AG08395 (cell line): ENCODE measurements at places on chromosomes 11 and 22.

DNA sequence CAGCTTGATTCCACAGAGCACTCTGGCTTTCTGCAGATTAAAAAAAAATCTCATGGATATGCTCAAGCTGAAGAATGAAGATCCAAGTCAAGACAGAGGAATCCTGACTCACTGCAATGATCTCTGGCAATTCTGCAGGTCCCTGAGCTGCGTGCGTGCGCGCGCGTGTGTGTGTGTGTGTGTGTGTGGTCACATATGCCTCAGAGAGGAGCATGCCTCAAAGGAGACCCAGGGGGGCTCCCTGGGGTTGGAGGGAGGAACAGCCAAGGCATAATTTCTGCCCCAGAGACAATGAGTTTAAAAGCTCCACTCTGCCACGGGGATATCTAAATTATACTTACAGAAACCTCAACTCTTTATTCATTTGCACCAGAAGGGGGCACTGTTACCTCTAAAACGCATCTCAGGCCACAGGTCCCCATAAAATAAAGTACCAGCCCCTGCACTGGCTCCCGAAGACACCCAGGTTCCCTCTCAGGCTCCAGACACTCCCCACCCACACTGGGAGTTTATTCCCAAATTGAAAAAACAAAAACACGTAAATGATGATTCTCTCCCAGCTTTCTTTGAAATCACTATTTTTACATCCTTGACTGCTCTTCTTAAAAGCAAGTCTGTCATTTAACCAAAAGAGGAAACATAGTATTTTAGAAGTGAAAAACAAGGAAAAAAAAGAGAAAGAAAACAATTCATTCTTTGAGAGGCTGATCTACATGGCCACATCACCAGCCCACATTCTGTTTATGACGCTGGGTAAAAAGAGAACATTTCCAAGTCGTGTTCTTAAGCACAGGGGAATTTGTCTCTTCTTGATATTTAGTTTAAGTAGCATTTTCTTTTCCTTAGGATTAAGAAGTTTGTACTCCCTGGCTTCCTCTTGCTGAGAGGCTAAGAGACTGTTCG lies 401.0 kb downstream of the LARGE1 start:
- peak; percentile 77 for DNase-seq

DNA sequence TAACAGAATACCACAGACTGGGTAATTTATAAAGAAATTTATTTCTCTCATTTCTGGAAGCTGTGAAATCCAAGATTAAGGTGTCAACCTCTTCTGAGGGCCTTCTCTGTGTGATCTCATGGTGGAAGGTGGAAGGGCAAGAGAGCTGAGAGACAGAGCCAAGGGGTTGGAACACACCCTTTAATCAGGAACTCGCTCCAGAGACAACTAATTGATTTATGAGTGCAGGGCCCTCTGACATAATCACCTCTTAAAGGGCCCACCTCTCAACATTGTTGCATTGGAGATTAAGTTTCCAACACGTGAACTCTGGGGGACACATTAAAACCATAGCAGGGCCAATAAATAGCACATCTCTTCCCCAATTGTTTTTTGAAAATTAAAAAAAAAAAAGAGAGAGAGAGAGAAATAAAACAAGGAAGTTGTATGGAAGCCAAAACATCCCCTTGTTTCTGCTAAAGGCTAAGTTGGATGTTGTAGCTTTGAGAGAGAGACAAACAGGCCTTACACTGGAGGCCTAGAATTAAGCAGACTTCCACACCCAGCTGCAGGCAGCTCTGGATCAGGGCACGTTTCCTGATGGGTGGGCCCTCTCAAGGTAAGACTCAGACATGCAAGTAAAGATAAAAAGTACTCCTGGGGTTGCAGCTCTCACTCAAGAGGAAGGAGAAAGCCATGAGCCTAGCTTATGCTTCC lies 64.1 kb upstream of the BIRC3 start:
- no peak for DNase-seq

GRCh38 chr22:25478528-25478927 lies 85.9 kb upstream of the GRK3 start:
- no peak for DNase-seq

GRCh38 chr11:132803436-132803835 lies 728.9 kb downstream of the OPCML start:
- DNase-seq, result peak; percentile 35

- no peak for DNase-seq
Observed at GRCh38 chr11:35148163-35148837, 9.3 kb downstream of the CD44 start.

DNA sequence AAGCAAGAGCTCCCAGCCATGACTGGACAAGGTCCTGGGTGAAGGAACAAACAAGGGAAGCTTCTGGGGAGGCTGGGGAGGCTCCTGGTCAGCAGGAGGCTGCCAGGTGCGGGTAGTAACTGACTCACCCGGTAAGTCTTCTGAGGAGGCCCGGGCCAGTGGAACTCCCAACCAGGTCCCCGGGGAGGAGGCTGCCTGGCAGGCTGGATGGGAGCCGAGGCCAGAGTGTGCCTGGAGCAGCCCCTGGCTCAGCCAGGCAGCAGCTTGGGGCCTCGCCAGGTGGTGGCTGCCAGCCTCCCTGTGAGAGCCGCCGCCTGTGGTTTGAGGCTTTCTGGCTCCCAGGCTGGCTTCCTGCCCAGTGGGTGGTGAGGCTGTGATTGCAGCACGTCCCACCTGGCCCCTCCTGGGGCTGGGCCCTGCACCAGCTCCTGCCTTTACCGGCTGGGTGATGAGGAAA lies 46.2 kb downstream of the IGF2 start:
- DNase-seq, result peak; percentile 38

DNA sequence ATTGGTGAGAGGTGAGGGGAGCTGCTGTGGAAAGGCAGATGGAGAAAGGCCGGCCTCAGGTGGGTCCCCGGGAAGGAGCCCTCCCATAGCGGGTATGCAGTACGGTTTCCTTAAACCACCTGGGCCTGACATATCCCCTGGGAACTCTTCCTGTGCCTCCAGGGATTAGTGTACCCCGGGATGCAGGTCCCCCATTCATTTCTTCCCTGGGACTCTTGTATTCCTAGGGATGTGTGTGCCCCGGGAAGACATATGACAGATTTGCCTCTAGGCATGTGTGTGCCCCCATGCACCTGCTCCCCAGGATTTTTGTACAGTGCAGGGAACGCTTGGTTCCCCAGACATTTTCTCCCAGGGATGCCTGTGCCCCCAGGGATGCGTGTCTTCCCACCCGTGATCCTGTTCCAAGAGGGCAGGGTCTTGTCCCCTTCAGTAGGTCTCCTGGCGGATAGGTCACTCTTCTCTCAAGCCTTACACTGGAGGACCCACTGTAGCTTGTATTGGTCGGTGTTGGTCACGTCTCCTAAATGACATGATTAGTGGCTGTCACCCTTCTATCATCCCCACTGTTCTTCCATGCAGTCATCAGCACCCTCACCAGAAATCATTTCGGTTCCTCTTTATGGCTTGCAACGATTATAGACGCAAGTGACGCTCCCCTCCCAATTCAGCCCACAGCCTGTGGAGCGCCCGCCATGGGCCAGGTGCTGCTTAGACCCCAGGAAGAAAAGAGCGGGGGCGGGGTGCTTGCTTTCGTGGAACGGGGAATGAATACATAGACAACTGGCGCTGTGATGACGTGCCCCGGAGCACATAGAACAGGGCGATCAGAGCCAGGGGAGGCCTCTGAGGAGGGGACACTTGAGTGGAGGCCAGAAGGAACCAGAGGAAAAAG lies 1.3 kb downstream of the PARVB start:
- DNase-seq, result no peak

DNA sequence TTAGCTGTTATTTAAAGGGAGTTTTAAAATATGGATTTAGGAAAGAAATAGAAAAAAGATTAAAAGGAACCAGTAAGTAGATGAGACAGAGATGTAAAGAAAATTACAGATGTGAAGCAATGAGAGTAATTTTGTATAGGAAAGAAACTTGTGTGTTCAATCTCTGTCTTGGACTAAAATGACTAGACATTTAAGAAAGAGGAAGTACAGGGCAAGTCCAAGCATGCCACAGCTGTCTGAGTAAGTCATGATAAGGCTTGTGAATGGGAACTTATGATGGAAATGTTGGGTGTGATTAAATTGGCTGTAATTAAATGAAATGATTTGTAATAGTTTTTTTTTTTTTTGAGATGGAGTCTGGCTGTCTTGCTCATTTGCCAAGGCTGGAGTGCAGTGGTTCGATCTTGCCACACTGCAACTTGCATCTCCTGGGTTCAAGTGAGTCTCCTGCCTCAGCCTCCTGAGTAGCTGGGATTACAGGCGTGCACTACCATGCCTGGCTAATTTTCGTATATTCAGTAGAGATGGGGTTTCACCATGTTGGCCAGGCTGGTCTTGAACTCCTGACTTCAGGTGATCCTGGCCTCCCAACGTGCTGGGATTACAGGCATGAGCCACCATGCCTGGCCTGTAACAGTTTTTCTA lies 5.9 kb upstream of the ACY3 start:
- DNase-seq, result no peak

DNA sequence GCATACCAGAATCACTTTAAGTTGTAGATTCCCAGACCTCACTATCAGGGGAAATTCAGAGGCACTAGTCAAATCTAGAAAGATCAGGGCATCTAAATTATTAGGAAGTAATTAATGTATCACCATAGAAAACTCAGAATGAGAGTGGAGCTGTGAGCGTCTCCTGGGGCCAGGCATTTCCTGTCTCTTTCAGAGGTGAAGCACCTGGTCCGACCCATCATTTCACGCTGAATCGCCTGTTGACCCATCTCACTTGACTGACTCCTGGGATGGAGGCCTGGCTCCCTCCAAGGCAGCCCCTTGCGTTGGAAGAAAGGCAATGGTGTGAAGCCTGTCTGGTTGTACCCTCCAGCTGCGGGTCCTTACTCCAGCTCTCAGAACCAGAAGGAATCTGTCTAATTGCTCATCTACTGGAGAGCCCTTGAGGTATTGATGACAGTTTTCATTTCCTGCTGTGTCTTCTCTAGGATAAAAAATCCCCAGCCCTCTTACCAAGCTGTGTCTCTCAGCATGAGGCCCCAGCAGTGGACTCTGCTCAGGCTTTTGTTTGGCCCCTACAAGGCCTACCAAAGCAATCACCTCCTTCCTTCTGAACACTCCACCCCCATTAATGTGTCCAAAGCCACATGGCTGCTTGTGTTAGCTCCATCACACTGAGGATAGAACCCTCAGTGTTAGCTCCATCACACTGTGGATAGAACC lies 93.2 kb upstream of the SYT13 start:
- DNase-seq, result no peak

GRCh38 chr22:49658902-49659280 lies 168.8 kb downstream of the BRD1 start:
- no peak for DNase-seq

- DNase-seq, result peak; percentile 52
Observed at GRCh38 chr22:22593964-22594656, 35.0 kb upstream of the PRAME start.

DNA sequence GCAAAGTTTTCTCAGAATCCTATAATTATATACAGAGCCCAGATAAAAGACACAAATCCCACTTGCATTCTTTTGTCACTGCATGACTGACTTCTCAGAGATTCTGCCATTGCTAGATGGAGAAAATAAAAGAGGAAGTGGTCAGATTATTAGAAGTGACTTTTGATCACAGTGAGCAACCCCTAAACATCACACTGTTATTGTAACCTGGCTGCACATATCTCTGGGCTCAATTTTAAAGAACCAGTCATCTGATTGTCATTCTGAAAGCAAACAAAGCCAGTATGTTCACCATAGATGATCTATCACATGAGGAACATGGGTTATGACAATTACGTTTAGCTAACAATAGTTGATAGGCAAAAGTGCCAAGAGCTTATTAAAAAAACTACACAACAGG lies 47.8 kb downstream of the COPB1 start:
- no peak for DNase-seq

DNA sequence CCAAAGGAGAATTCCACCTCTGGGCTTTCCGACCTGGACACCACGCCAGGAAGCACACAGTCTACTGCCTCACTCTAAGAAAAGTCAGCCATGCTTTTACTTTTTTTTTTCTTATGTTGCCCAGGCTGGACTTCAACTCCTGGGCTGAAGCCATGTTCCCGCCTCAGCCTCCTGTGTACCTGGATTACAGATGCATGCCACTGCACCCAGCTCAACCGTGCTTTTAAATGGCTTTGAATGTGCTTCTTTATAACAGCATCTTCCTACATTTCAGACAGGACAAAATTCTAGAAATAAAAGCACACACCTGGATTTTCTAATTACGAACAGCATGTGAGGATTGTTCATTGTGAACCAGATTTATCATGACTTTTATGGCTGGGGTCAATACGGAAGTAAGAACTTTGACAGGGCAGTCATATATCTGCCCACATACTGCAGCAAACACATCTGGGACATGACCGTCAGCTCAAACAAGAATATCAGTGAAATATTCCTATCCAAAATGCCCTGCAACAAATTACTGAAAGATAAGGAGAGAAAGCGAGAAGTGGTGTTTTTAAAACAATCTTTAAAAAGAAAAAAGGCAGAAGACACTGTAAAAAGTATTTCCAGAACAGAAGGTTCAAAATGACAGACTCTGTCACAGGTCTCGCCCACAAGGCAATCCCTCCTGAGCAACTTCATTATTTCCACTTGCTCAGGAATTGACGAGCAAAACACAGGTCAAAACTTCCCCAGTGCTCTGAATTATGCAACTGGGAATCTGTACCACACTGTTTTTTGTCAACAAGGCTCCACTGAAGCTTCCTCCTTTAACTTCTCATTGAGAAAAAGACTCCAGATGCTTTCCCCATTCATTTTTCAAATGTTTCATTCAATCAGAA lies 42.1 kb downstream of the PACSIN2 start:
- DNase-seq, result no peak

GRCh38 chr11:126465573-126466188 lies 110.2 kb downstream of the ST3GAL4 start:
- no peak for DNase-seq

DNA sequence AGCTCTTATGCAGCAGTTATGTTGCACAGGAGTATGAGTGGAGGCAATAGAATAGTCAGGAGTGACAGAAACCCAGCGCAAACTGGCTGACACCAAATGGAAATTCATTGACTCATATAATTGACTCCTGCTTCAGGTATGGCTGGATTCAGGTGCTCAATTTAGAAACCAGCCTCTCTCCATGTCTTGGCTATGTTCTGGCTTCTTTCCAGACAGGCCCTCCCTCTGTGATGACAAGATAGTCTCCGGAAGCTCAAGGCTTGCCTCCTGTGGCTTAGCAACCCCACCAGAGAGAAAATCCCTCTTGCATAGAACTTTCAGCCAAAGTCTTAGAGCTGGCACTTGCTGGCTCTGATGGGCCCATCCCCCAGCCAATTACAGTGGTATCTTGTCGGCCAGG lies 28.1 kb upstream of the MN1 start:
- no peak for DNase-seq

DNA sequence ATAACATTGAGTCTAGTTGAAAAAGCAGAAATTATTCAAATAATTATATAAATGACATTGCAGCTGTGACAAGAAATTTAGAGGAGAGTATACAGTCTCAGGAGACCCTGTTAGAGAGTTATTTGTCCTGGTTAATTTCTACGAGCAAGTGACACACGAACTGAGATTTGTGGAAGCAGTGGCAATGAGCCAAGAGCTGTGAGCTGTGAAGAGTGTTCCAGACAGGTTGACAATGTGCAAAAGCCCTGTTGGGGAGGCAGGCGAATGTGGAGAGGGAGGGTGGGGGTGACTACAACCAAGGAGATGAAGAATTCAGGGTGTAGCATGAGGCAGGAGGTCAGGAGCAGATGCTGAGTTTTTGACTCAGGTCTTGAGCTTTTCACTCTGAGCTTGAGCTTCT lies 620.2 kb upstream of the TENM4 start:
- DNase-seq, result no peak

GRCh38 chr11:27211370-27212127 lies 151.5 kb downstream of the CCDC34 start:
- DNase-seq, result no peak
